ENCODE measurements at places on chromosomes 2 and 18. TPM values are rescaled to one million over a fixed set of nuclear protein-coding genes. Genes with fewer than 3 reads are reported as not detected.

The ELAC1 gene
- 6.8 TPM for total RNA-seq

The SERPINB2 gene
- total RNA-seq: 0.38 TPM

DNA sequence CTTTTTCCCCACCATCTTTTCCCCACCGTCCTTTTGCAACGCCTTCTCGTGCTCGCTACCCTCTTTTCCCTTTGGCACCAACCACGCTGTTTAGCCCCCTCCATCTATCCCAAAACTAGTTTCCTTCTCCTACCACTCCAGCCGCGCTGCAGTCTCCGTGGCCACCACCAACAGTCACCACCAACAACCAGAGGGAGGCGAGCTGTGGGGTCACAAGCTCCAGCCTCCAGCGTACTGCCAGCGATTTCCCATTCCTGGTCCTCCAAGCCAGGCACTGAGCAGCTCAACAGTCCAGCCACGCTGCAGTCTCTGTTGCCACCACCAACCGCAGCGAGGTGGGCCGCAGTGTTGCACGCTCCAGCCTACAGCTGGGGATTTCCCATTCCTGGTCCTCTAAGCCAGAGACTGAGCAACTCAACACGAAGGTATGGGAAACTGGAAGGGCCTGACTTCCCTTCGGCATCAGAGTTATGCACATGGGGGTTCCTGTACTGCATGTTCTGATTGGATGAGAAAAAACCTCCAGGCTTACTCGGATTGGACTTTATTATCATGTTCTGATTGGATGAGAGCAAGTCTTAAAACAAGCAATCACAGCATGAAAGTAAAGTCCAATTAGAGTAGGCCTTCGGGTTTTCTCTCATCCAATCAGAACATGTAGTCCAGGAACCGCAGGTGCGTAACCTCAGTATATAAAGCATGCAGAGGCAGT lies 42.3 kb upstream of the IMP4 start:
- H3K27me3 ChIP-seq: no peaks in the 10 kb centered on the region
- peak; percentile 35 for DNase-seq
- H3K27ac ChIP-seq: no peak overlapping the region
- H3K4me1 ChIP-seq: no peaks in the 10 kb centered on the region
- no peak overlapping the region for H3K4me3 ChIP-seq
- H3K36me3 ChIP-seq: no peaks in the 10 kb centered on the region

DNA sequence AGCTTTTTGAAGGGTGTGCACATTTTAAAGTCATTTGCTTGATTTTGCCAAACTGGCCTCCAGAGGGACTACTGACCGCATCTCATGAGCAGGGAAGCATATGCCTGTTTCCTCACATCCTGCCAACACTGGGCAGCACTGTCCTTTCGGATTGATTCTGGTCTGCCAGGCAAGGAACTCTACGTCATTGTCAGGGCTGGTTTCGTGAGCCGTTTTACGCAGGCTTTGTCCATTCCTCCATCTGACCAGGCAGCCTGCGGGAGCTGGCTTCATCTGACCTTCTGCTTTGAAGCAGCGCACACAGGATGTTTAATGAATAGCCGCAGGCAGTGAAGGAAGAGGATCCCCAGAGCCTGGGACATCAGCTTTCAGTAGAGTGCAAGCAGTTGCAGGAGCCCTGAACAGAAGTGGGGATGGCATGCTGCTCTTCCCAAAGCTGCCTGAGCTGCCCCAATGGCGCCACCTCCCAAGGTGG lies 46.3 kb upstream of the SEMA4C start:
- peaks cover 32% of the 10 kb centered on the region for H3K4me1 ChIP-seq
- no peak for DNase-seq
- H3K27me3 ChIP-seq: no peaks in the 10 kb centered on the region
- H3K36me3 ChIP-seq: no peaks in the 10 kb centered on the region
- no peak overlapping the region for H3K27ac ChIP-seq

- H3K4me3 ChIP-seq: no peak overlapping the region
- peak; percentile 62 for DNase-seq
- H3K27me3 ChIP-seq: no peaks in the 10 kb centered on the region
These were observed 49.3 kb downstream of the TNS1 start for GRCh38 chr2:217953531-217953932.

- no peaks in the 10 kb centered on the region for H3K36me3 ChIP-seq
- peaks cover 15% of the 10 kb centered on the region for H3K27me3 ChIP-seq
- H3K4me1 ChIP-seq: peaks cover 23% of the 10 kb centered on the region
- no peak for DNase-seq
These were observed 1.8 kb downstream of the DYSF start for GRCh38 chr2:71455011-71455740.

DNA sequence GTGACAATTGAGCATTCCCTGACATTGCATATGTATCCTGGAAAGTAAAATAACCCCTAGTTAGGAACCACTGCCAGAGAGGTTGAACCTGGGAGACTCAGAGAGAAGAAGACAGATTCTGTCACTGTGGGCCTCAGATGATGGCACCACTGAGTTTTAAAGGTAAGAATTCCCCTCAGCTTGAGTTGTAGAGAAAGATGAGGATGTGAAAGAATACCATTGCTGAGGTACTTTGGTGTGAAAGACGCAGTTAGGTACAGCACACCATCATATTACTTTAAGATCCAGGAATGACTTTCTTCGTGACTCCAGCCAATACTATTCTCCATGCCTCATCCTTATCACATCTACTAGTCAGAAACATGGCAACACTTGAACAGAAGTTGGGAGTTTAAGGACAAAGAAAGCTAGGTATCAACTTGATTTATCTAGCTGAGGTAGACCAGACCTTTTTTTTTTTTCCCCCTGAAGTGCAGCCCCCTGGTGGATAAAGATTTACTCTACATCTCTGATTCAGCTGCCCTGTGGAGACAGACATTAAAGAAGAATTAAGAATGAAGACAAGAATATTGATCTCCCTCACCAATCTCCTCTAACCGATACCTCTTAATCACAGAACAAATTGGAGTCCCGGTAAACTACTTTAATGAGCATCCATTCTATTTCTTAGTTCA lies 630.5 kb upstream of the FANCL start:
- DNase-seq: no peak
- H3K27ac ChIP-seq: no peak overlapping the region

DNA sequence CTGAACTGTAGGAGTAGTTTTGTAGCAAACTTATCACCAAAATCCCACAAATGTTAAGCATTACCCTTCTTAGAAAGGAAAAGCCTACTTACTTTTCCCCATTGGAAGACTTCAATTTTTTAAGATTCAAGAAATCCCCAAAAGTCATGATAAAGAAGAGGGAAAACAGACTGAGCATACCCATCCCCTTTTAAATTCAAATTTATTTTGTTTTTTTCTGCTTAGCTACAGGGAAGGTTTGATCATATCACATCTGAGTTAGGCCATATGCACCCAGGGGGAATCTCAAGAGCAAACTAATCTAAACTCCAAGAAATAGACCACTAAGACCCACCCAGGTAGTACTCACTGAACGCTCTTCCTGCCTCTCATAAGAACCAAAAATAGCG lies 174.6 kb downstream of the TGIF1 start:
- peak overlapping the region; percentile 89 for H3K27ac ChIP-seq
- no peaks in the 10 kb centered on the region for H3K36me3 ChIP-seq
- peaks cover 28% of the 10 kb centered on the region for H3K4me1 ChIP-seq
- H3K27me3 ChIP-seq: no peaks in the 10 kb centered on the region
- H3K4me3 ChIP-seq: no peak overlapping the region
- no peak for DNase-seq

DNA sequence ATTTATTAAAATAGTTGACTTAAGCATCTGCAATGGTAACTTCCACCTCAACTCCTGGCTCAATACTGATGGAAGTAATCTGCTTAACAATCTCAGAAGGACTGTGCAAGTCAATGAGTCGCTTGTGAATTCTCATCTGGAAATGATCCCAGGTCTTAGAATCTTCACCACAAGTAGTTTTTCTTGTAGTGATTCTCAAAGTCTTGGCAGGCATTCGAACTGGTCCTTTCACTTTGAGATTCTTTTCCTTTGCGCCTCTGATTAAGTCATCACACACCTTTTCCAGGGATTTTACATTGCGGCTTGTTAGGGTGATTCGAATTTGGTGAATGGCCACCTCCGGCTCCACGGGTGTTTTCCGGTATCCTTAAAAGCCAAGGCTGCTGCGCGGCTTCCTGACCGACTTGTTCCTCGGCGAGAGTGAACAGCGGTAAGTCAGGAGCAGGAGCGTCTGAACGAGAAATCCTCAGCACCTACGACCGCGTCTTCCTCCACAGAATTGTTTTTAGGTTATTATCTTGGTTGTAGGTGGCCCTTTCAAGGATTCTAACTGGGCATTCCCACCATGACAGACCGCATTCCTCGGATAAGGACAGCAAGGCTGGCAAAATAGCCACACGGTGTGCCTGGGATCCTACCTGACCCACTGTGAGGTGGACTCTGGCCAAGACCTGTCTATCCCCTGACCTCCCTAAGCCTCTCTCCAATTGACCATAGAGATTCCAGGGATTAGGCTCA lies 23.8 kb upstream of the SLC20A1 start:
- peaks cover 18% of the 10 kb centered on the region for H3K4me1 ChIP-seq
- H3K36me3 ChIP-seq: no peaks in the 10 kb centered on the region
- no peak for DNase-seq
- no peak overlapping the region for H3K27ac ChIP-seq
- no peaks in the 10 kb centered on the region for H3K27me3 ChIP-seq

DNA sequence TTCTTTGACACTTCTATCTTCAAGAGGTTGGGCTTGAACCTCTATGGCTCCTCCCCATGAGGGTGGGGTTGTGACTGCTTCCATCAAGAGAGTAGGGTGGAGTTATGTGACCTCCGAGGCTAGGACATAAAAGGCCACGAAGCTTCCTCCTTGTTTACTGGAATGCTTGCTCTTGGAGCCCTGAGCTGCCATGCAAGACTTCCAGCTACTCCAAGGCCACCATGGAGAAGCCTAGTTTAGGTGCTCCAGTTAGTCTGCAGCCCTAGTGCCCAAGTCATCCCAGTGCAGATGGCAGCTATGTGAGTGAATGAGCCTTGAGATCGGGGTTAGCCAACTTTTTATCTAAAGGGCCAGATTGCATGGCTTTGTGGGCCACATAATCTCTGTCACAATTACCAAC lies 2.4 kb upstream of the MERTK start:
- peaks cover 25% of the 10 kb centered on the region for H3K4me1 ChIP-seq
- H3K36me3 ChIP-seq: no peaks in the 10 kb centered on the region
- no peak overlapping the region for H3K4me3 ChIP-seq
- no peaks in the 10 kb centered on the region for H3K27me3 ChIP-seq
- H3K27ac ChIP-seq: no peak overlapping the region

DNA sequence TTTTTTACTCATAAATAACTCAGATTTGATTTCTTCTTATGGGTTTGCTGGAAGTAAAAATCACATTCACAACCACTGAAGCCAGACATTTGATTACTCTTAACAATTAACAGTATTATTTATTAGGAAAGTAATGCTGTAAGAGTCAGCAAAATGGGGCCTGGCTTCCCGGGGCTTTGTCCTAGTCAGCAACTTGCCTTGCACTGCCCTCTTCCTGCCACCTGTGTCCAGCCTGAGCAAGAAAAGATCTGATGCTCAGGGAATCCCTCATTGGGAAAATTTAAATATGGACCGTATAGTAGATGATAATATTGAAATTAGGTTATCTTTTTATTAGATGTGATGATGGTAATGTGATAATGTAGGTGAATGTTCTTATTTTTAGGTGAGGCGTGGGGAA lies 30.8 kb upstream of the ACYP2 start:
- no peak overlapping the region for H3K27ac ChIP-seq
- no peaks in the 10 kb centered on the region for H3K36me3 ChIP-seq
- no peak for DNase-seq
- no peaks in the 10 kb centered on the region for H3K27me3 ChIP-seq

GRCh38 chr18:27808683-27809082 lies 368.2 kb downstream of the CDH2 start:
- H3K27ac ChIP-seq: no peak overlapping the region
- no peaks in the 10 kb centered on the region for H3K36me3 ChIP-seq
- H3K4me1 ChIP-seq: no peaks in the 10 kb centered on the region
- no peak for DNase-seq
- H3K27me3 ChIP-seq: no peaks in the 10 kb centered on the region
- no peak overlapping the region for H3K4me3 ChIP-seq

DNA sequence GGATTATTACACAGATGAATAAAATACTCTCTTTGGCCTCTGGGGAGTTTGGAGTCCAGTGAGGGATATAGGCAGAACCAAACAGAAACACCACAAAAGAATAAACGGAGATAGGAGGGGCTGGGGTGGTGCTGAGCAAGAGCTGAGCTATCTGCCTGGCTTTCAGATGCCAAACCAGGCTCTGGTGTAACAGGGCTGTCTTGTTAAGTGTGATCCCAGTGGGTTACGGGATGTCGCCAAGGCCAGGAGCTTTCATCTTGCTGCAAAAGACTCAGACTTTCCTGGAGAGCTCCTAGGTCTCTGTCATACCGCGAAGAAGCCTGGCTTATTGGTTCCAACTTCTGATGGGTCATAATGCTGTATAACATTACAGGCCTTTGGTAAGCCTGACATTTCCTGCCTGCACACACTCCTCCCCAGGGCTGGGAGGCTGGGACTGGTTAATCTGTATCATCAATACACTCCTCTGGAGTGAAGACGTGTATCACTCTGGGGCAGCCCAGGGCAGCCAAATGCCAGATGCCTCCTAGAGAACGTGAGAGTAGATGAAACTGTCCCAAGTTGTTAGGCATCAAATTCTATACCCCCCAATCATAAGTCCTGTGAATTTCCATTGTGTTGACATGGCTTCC lies 60.5 kb downstream of the STPG4 start:
- no peak overlapping the region for H3K27ac ChIP-seq
- no peaks in the 10 kb centered on the region for H3K27me3 ChIP-seq
- DNase-seq: no peak
- no peak overlapping the region for H3K4me3 ChIP-seq

- H3K36me3 ChIP-seq: no peaks in the 10 kb centered on the region
- no peak overlapping the region for H3K4me3 ChIP-seq
- H3K27me3 ChIP-seq: no peaks in the 10 kb centered on the region
- no peaks in the 10 kb centered on the region for H3K4me1 ChIP-seq
- no peak overlapping the region for H3K27ac ChIP-seq
- no peak for DNase-seq
These were observed 140.8 kb downstream of the TMEFF2 start for GRCh38 chr2:192053921-192054320.

Data from upper lobe of right lung (tissue), 1 donor.